ENCODE measurements at places on chromosomes 3 and 15. TPM values are rescaled to one million over a fixed set of nuclear protein-coding genes. Genes with fewer than 3 reads are reported as not detected.

- DNase-seq: no peak
These were observed 30.0 kb downstream of the MASP1 start for GRCh38 chr3:187261541-187261969.

GRCh38 chr15:74269362-74270035 lies 33.4 kb downstream of the CCDC33 start:
- no peak for DNase-seq

- DNase-seq: peak; percentile 87
These were observed 2.6 kb upstream of the MAP4 start for GRCh38 chr3:48018841-48019240.

GRCh38 chr3:68360492-68360891 lies 571.9 kb downstream of the TAFA4 start:
- DNase-seq: no peak

- no peak for DNase-seq
These were observed 191.3 kb downstream of the UBE3A start for GRCh38 chr15:25247407-25248038.

The KCNMB3 gene
- total RNA-seq: 0.63 TPM

DNA sequence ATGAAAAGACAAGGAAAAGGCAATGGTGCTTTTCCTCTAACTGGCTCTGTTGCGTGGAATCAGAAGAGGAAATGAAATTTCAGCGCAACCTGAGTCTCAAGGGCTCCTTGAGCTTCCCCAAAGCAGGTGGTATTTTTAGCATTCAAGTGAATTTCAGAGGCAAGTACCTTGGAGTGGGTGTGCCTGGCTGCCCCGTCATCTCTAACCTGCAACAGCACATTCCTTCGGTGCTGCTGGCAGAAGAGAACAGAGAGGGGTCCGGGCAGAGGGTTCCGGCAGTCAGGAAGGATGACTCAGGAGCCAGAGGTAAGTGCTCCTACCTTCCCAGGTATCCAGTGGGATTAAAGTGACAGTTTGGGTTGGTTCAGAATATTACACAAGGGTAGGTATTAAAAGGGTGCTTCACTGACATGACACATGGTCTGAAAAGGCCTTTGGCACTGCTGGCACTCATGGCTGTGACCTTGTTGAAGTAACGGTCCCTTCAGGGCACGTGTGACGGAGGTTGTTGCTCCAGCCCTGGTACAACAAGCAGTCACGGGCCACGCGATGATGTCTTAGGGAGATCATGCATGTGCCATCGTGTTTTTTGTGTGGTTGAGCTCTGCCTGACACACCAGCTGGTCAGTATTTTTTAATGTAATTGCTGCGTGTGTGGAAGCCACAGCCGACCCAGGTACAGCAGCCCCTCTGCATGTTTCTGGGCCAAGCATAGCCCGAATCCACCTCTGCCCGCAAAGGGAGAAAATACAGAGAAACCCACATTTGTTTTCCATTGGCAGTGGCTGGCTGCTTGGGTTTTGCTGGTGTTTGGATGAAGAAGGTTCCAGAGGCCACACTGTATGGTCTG lies 75.7 kb downstream of the LRRK1 start:
- DNase-seq: no peak

Measured in LHCN-M2 (cell line).